Suppressor macrophage (primary cell): ENCODE measurements at places on chromosomes 7 and 10.

- DNase-seq, result no peak
Measured at GRCh38 chr7:30447466-30447865, 31.1 kb downstream of the NOD1 start.

DNA sequence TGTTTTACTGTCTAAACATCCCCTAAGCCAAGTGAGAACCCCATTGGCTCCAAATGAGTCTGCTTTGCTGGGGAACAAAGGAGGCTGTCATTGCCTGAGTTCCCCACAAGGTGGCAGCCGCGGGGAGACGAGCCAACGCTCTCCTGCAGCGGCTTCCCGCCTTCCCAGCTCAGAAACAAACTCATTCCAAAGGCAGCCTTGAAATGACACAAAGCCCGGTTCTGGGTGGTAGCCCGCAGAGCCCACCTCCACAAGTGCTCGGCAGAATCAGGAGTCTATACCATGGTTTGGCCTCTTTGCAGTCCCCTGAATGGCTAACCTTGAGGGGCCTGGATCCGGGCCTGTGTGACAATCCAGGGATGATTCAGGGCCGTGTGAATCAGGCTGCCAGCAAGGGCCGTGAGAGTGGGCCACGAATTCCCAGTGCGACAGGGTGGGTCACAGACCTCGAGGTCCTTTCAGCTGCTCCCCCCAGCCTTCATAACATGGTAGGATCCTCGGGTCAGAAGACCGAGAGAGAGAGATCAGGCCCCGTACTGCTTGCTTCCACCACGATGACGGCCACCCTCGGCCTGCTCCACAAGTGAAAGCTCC lies 79.7 kb downstream of the DLG5 start:
- peak; percentile 80 for DNase-seq

- no peak for DNase-seq
Measured at GRCh38 chr10:93417266-93417665, 64.9 kb downstream of the MYOF start.

DNA sequence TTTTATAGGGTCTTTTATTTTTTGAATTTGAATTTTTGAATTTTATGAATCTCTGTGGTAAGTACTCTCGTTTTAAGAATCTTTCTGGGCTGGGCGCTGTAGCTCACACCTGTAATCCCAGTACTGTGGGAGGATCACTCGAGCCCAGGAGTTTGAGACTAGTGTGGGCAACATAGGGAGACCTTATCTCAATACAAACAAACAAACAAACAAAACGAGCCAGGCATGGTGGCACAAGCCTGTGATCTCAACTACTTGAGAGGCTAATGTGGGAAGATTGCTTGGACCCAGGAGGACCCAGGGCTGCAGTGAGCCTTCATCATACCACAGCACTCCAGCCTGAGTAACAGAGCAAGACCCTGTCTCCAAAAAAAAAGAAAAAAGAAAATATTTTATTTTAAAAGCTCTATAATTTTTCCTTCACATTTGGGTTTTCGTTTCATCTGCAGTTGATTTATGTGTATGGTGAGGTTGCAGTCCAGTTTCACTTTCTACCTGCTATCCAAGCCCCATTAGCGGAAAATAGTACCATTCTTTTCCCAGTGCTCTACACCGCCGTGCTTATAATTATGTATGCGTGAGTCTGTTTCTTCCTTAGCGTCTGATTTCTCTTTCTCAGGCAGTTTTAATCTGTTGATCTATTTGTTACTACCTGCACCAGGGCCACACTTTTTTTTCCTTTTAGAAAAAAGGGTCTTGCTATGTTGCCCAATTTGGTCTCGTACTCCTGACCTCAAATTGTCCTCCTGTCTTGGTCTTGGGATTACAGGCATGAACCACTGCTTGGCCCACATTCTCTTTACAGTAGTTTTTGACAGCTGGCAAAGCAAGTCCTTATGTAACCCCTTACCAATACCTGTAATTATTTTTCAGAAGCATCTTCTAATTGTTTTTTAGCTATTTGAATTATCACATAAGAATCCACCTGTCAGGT lies 21.7 kb downstream of the TRIM24 start:
- no peak for DNase-seq
